Activated CD8-positive, alpha-beta memory T cell treated with anti-CD3 and anti-CD28 coated beads, Interleukin-2, amount 50 U/mL, for 4 hours (primary cell): ENCODE measurements at places on chromosomes 5 and 9.

GRCh38 chr5:75463726-75464125, 47.7 kb downstream of the CERT1 start:
- no peak for DNase-seq

- DNase-seq: no peak
These were observed 60.7 kb upstream of the DMAC1 start for GRCh38 chr9:7860335-7860709.

DNA sequence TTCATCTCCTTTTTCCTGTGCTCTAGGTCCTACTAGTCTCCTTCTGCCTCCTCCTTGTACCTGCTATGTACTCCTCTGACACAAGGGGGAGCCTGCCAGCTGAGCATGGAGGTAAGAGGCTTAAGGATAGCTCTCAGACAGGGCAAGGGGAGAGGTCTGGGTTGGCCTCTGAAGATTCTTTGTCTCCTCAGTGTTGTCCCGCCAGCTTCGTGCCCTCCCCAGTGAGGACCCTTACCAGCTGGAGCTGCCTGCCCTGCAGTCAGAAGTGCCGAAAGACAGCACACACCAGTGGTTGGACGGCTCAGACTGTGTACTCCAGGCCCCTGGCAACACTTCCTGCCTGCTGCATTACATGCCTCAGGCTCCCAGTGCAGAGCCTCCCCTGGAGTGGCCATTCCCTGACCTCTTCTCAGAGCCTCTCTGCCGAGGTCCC, 3.8 kb downstream of the CREB3 start:
- DNase-seq: peak; percentile 63

DNA sequence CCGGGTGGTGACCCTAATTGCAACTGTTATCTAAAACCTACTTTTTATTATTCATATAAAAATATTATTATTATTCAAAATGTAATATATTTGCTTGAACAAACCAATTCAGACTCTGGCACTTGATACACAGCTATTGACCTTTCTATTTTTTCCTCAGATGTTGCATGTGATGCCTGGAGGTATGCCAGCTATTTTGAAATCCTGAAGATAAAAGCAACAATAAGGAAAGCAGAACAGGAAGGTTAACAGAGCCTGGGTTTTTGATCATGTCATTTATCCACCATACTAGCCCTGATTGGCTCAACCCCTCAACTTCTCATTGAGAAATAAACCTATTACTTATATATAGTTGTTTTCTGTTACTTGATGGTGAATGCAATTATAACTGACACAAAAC, 340.9 kb upstream of the KIF2A start:
- no peak for DNase-seq

GRCh38 chr5:124527220-124527991, 219.0 kb downstream of the ZNF608 start:
- no peak for DNase-seq

- no peak for DNase-seq
These were observed 3.1 kb downstream of the ANXA2R start for GRCh38 chr5:43036856-43037635.

DNA sequence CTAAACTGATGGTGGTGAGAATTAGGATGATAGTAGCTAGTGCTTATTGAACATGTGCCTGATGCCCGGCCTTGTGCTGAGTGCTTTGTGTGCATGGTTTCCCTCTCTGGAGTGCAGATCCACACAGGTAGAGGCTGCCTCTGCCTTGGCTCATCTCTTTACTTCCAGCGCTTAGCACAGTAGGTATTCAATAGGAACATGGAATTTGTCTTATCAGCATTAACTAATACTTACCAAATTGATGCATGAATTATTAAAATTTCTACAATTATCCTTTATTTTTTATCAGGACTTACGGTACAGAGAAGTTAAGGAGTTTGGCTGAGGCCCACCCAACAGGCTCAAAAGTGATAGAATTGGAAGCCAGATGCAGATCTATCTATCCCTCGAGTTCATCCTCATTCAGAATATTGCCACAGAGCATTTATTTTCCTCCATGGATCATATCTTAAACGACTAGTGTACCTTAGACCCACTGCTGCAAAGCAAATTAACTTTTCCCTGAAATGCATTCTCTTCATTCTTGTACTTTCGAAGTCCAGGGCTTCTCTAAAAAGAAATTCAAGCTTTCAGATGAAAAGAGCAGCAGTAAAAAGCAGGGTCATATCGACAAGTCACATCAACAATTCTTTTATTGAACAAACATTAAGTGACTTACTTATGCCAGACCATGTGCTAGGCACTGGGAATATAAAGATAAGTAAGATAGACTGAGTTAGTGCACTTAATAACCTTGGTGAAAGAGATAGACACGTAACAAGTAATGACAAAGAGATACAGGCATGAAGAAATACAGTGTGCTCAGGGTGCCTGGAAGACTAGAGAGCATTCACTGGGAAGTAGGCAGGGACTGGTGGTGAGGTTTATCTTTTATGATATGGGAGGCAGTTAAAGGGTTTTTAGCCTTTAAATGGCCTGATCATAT, 290.0 kb downstream of the ARRDC3 start:
- no peak for DNase-seq

- DNase-seq: no peak
These were observed 10.0 kb upstream of the CNTFR start for GRCh38 chr9:34599546-34599945.

- DNase-seq: no peak
These were observed 351.2 kb downstream of the SH3GL2 start for GRCh38 chr9:17930071-17930470.
